ENCODE measurements at places on chromosomes 2 and 18.

DNA sequence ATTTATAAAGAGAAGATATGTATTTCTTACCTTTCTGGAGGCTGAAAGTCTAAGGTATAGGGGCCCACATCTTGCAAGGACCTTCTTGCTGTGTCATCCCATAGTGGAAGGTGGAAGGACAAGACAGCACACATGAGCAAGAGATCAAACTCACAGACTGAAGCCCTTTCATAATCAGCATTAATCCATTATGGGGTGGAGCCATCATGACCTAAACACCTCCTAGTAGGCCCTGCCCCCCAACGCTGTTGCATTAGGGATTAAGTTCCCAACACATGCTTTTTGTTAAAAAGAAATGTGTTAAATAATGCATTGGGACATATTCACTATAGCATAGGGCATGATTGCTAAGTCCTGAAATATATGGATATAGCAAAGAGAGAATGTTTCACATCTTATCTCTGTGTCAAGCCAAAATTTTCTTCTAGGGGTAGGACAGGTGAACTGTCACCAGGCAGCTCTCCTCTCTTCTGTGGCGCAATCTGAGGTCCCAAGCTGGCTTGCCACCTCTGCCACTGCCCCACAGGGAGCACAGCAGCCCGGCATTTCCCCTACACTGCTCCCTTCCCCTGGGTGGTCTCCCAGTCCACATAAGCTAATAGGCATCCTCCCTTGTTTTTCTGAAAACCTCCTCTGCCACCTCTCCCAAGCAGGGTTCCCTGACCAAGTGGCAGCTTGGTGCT is 8.3 kb upstream of the CTIF start:
- no peaks in the 10 kb centered on the region for H3K36me3 ChIP-seq
- no peak for DNase-seq
- H3K4me1 ChIP-seq = no peaks in the 10 kb centered on the region
- H3K27me3 ChIP-seq = peaks cover 14% of the 10 kb centered on the region
- H3K4me3 ChIP-seq = no peak overlapping the region

- no peak for DNase-seq
- H3K4me1 ChIP-seq = no peaks in the 10 kb centered on the region
- no peaks in the 10 kb centered on the region for H3K36me3 ChIP-seq
- peaks cover 38% of the 10 kb centered on the region for H3K27me3 ChIP-seq
- no peak overlapping the region for H3K27ac ChIP-seq
Observed at GRCh38 chr2:113076954-113077669, 9.3 kb downstream of the IL1F10 start.

DNA sequence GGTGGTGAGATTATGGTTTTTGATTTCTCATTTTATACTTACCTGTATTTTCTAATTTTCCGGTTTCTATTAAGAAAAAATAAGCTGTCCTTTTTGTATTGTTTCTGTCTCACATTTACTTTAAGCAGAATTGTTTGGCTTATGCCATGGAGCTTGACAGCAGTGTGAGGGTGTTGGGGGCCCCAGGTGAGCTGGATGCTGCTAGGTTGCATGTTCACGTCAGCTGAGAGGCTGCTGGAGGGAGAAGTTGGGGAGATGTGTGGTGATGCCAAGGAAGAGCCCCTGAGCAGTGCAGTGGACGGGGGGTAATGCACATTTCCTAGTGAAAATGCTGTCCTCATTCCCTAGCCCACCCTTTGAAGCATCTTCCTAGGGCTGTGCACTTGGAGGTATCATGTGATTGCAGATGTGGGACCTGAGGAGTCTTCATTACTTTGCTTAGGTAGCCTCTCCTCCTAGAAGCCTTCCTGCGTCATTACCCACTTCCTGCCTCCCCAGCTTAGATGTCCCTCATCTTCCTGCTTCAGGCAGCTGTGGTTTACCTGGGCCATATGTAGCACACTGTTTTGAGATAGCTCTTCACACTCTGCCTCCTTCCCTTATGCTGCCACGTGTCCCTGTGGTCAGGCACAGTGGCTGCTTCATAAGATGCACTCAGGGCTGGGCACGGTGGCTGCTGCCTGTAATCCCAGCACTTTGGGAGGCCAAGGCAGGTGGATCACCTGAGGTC is 16.2 kb downstream of the ATG16L1 start:
- no peaks in the 10 kb centered on the region for H3K27me3 ChIP-seq
- peak; percentile 75 for DNase-seq
- peak overlapping the region; percentile 10 for H3K27ac ChIP-seq
- H3K36me3 ChIP-seq = peaks cover 91% of the 10 kb centered on the region
- H3K4me1 ChIP-seq = peaks cover 11% of the 10 kb centered on the region

DNA sequence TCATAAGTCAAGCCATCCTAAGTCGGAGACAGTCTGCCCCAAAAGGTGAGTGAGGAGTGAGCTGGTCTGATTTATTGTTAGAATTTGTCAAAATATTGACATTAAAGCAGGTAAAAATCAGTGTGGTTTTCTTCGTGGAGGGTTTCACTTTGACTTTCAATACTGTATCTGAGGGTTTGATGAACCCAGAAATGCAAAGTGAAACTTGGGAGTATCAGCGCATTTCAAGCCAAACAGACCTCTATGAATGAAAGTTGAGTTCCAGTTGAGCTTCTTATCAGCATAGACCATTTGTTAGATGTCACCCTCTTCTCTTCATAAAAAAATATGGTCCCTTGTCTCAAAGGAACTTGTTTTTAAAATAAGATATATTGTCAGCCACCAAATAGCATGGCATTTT is 21.7 kb upstream of the CXCR4 start:
- H3K27me3 ChIP-seq = no peaks in the 10 kb centered on the region
- no peak for DNase-seq
- H3K4me3 ChIP-seq = no peak overlapping the region
- H3K4me1 ChIP-seq = peaks cover 37% of the 10 kb centered on the region
- no peaks in the 10 kb centered on the region for H3K36me3 ChIP-seq

DNA sequence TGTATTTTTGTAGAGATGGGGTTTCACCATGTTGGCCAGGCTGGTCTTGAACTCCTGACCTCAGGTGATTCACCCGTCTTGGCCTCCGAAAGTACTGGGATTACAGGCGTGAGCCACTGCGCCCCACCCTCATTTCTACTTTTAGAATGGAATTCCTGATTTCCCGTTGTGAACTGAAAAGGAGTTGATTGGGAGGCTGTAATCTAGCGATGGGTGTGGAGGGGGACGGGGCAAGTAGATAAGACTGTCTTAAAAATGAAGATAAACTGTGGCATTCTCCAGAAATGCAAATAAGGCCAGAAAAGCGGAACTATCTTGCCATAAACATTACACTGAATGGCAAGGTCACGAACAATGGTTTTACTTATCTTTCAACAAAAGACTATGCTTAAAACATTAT is 135.4 kb downstream of the TRIB2 start:
- H3K4me3 ChIP-seq = no peak overlapping the region
- DNase-seq = no peak
- no peak overlapping the region for H3K27ac ChIP-seq
- H3K36me3 ChIP-seq = no peaks in the 10 kb centered on the region

DNA sequence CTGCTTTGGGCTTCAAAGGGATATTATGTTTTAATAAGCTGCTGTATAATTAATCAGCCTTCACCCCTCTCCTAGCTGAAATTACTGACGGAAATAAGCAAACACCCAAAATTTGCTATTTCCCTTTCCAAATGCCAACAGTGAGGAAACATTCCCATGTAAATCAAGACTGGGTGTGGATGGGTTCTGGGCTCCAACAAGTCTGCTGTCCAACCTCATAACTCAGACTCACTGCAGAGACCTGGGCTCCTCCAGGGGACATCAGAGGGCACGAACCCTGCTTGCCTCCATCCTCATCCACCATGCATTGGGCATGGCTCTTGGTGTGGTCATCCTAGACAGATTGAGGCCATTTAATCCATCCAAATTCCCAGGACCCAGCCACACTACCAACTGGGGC is 173.7 kb downstream of the C1D start:
- H3K27ac ChIP-seq = no peak overlapping the region
- no peaks in the 10 kb centered on the region for H3K36me3 ChIP-seq
- DNase-seq = no peak
- no peaks in the 10 kb centered on the region for H3K27me3 ChIP-seq

DNA sequence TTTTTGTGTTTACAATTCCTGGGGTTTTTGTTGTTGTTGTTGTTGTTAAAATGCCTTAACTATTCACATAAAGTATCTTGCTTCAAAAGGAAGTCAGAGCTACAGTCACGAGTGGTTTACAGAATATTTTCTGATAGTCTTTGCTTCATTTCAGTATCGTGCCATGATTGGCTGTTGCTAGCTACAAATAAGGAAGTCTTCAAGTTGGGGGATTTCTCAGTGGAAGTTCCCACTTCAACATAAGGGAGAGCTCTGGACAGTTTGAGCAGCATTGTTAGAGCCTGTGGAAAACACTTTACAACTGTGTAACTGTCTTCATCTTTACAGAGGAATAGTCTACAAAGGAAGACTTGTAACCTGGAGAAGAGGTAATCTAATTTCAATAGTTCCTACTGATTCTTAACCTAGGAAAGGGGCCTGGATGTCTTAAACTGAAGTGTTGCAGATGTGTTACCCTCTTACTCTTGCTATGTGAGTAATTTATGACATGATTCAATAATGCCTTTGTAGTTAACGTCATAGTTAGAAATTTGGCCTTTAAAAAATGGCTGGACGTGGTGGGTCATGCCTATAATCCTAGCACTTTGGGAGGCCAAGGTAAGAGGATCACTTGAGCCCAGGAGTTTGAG is 23.4 kb upstream of the TANK start:
- H3K4me1 ChIP-seq = no peaks in the 10 kb centered on the region
- DNase-seq = no peak
- no peaks in the 10 kb centered on the region for H3K36me3 ChIP-seq
- no peak overlapping the region for H3K27ac ChIP-seq
- H3K27me3 ChIP-seq = no peaks in the 10 kb centered on the region
- H3K4me3 ChIP-seq = no peak overlapping the region

GRCh38 chr2:12456293-12457106 is 260.2 kb upstream of the TRIB2 start:
- peak overlapping the region; percentile 82 for H3K27ac ChIP-seq
- H3K4me3 ChIP-seq = peak overlapping the region; percentile 53
- H3K27me3 ChIP-seq = no peaks in the 10 kb centered on the region

DNA sequence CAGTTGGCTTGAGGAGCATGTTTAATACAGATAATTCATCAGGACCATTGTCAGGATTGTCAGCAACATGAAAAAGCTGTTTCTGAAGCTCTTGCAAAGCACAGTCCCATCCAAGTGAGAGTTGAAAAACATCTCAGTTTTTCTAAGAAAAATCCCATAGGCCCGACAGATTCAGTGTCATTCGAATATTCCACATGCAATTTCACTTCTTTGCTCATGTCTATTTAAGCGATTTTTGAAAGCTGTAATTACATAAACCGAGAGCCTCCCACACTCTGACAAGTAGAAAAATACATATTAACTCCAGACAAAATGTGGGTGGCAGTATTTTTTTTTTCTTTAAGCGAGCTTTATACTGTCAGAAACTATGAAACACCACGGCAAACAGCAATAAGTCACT is 134.7 kb upstream of the GALNT5 start:
- no peak for DNase-seq
- peaks cover 3% of the 10 kb centered on the region for H3K4me1 ChIP-seq
- no peak overlapping the region for H3K27ac ChIP-seq

- no peaks in the 10 kb centered on the region for H3K36me3 ChIP-seq
- DNase-seq = no peak
- H3K4me3 ChIP-seq = no peak overlapping the region
- no peak overlapping the region for H3K27ac ChIP-seq
- H3K4me1 ChIP-seq = no peaks in the 10 kb centered on the region
- peaks cover 3% of the 10 kb centered on the region for H3K27me3 ChIP-seq
Observed at GRCh38 chr2:182504903-182505302, 78.1 kb upstream of the PDE1A start.

- no peaks in the 10 kb centered on the region for H3K4me1 ChIP-seq
- no peaks in the 10 kb centered on the region for H3K27me3 ChIP-seq
- no peak overlapping the region for H3K27ac ChIP-seq
Observed at GRCh38 chr2:236112466-236112865, 55.7 kb downstream of the GBX2 start.

DNA sequence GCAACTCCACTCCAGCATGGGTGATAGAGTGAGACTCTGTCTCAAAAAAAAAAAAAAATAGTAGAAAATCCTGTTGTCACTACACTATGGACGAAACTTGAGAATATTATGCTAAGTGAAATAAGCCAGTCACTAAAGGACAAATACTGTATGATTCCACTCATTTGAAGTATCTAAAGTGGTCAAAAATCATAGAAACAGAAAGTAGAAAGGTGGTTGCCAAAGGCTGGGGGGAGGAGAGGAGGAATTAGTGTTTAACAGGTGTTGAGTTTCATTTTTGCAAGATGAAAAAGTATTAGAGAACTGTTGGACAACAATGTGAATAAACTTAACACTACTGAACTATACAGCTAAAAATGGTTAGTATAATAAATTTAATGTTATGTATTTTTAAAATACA is 18.8 kb upstream of the RMP24 start:
- H3K27ac ChIP-seq = no peak overlapping the region
- no peaks in the 10 kb centered on the region for H3K4me1 ChIP-seq
- no peaks in the 10 kb centered on the region for H3K27me3 ChIP-seq
- H3K36me3 ChIP-seq = no peaks in the 10 kb centered on the region

GRCh38 chr2:216392018-216392562 is 19.8 kb upstream of the MARCHF4 start:
- no peaks in the 10 kb centered on the region for H3K27me3 ChIP-seq
- no peak for DNase-seq
- no peak overlapping the region for H3K27ac ChIP-seq
- no peaks in the 10 kb centered on the region for H3K4me1 ChIP-seq

DNA sequence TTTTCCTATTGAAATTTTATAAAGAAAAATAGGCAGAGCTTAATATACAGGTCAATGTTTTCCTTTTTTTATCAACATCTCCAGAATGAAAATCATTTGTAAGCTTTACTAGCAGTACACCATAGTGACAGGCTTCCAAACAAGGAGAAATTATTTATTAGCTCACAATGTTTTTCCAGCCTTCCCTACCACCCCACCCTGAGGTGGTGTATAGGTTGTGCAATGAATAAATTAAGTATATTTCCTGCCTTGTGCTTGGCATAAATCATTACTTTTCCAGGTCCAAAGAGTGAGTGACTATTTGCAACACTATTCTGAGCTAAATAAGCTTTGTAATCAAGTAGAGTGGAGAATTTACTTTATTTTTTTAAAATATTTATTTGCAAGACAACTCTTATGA is 876.2 kb upstream of the POU3F3 start:
- no peak overlapping the region for H3K4me3 ChIP-seq
- H3K4me1 ChIP-seq = no peaks in the 10 kb centered on the region
- H3K27me3 ChIP-seq = no peaks in the 10 kb centered on the region

DNA sequence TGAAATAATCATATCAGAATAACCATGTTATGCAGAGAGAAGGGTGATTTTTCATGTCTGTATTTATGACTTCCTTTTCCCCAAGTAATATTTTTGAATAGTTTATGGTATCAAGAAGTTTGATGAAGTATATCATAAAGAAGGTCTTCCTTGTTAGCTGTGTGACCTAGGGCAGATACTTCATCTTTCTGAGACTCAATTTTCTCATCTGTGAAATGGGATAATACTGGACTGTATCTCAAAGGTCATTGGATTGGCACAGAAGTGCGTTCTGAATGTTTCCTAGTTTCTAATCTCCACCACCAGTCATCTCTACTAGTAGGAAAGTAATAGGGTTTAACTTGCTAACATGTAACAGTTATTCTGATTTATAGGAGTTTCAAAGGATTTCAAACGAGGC is 52.6 kb downstream of the DGKD start:
- no peak overlapping the region for H3K27ac ChIP-seq
- peaks cover 9% of the 10 kb centered on the region for H3K4me1 ChIP-seq
- DNase-seq = no peak

Data from DND-41 (cell line).